Breast epithelium (tissue), 4 donors: ENCODE measurements at places on chromosomes 5 and 9.

- no peak for DNase-seq
These were observed 55.7 kb upstream of the SPDL1 start for GRCh38 chr5:169527863-169528262.

DNA sequence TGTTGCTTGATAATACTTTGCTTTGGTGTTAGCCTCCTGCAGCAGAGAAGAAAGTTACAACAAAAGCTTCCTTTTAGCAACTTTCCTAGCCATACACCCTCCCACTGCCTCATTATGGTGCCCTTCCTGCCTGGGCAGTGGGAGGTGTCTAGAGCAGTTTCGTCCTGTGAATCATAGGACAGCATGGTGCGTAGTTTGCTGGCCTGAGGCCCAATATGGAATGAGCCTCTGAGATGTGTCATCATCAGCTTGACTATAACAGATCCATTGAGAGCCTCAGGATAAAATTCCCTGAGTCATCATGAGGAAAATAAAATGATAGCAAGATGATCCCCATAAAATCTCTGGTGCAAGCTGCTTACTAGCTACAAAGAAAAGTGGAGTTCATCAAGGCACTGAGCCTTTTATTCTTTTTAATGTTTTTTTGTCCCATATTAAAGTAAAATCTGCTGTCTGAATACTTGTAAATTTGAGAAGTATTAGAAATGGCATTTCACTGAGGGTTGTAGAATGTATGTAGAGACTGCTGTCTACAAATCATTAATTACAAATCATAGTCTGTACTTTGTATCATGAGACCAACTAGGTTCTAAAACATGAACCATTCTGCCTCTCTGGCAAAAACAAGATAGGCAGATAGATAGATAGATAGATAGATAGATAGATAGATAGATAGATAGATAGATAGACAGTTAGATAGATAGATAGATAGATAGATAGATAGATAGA is 303.0 kb upstream of the PDE4D start:
- DNase-seq = no peak

GRCh38 chr9:17751486-17751885 is 172.6 kb downstream of the SH3GL2 start:
- DNase-seq = no peak

DNA sequence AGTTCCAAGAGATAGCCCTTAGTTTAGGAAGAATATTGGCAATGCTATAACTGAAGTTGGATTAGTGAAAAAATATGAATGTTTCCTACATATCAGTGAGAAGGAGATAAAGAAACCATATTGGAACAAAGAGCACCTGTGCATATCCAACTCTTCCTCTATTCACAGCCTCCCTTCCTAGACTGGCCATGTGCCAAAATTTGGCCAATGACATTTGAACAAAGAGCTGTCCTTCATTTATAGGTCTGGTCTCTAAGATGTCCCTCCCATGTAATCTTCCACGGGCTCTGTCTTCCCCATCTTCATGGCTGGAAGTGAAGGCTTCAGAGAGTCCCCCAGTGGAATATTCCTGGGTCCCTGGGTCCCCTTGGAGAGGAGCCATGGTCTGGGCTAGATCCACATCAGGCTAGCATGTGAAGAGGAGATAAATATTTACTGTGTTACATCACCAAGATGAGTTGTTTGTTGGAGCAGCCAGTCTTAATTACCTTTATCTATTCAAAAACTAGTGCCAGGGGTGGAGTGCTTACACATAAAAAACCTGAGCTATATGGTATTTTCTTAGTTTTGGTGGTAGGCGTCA is 190.0 kb upstream of the S1PR3 start:
- DNase-seq = no peak

- no peak for DNase-seq
These were observed 14.2 kb upstream of the CCDC180 start for GRCh38 chr9:97293207-97293721.

DNA sequence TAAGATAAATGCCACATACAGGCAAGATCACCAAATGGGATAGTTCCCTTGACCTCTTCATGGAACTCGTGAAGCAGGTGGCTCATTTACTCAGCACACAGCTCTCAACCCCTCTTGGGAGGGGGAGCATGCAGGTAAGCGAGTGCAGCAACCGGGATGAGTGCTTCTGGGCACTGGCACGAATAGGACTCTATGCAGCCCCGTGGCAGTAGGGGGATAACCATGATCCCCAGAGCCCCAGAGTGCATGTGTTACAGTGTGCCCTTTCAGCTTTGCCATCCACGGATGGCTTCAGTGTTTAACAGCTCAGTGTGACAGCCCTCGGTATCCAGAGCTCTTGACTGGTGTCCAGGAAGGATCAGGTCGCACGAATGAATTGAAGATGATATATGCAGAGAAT is 1187.1 kb downstream of the CDH9 start:
- no peak for DNase-seq

DNA sequence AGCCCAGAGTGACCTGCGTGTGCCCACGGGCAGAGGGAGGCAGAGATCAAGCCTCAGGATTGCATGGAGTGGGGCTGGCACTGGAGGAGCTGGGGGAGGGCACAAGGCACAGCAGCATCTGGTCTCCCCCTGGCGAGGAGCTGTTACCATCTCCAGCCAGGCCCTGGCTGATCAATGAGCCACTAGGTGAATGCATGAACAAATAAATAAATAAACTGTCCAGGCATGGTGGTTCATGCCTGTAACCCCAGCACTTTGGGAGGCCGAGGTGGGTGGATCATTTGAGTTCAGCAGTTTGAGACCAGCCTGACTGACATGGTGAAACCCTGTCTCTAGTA is 14.3 kb upstream of the PSMB7 start:
- DNase-seq = no peak

GRCh38 chr5:95068289-95068910 is 216.5 kb downstream of the MCTP1 start:
- no peak for DNase-seq

GRCh38 chr9:128201441-128202369 is 1.5 kb upstream of the DNM1 start:
- DNase-seq = no peak

- DNase-seq = no peak
These were observed 453 bp downstream of the CPEB4 start for GRCh38 chr5:173888473-173889131.

GRCh38 chr9:7097785-7098752 is 340.3 kb downstream of the KDM4C start:
- no peak for DNase-seq

DNA sequence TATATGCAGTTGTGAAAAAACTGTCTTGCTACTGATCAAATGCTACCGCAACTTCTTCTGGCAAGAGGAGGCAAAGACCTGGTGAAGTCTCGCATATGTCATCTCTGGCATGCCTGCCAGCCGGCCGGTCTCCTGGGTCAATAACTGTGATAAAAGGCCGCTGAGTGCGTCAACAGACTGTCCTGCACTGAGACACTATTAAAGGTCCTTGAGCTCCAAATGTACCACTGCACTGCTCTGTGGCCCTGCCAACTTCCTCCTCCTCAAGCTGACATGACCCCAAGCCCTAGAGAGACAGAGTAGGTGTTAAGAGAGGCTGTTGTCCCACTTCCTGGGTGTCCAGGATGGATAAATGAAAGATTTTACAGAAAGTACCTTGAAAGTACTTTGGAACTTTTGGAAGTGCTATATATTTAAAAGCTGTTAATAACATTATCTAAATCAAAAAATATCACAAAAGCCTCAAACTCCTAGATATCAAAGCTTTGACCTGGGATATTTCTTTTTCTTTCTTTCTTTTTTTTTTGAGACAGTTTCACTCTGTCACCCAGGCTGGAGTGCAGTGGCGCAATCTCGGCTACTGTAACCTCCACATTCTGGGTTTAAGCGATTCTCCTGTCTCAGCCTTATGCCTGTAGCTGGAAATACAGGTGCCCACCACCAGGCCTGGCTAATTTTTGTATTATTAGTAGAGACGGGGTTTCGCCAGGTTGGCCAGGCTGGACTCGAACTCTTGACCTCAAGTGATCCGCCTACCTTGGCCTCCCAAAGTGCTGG is 31.5 kb downstream of the RAPGEF1 start:
- DNase-seq = no peak

GRCh38 chr5:171999877-172000276 is 6.6 kb downstream of the FBXW11 start:
- DNase-seq = no peak

- peak; percentile 54 for DNase-seq
These were observed 205.7 kb downstream of the AGTPBP1 start for GRCh38 chr9:85536076-85536475.

GRCh38 chr9:16202221-16202620 is 649.4 kb downstream of the CCDC171 start:
- DNase-seq = no peak

- no peak for DNase-seq
These were observed 1.9 kb downstream of the LMNB1 start for GRCh38 chr5:126778675-126779403.

- DNase-seq = no peak
These were observed 210.6 kb downstream of the ATP10B start for GRCh38 chr5:160641405-160641804.

- no peak for DNase-seq
These were observed 16.3 kb downstream of the LPCAT1 start for GRCh38 chr5:1507457-1507856.

GRCh38 chr9:61674465-61674864 is 484.6 kb downstream of the SPATA31A7 start:
- DNase-seq = no peak

- no peak for DNase-seq
These were observed 1203.2 kb downstream of the CDH12 start for GRCh38 chr5:21649969-21650368.

GRCh38 chr5:87541033-87541432 is 128.3 kb upstream of the CCNH start:
- peak; percentile 45 for DNase-seq

DNA sequence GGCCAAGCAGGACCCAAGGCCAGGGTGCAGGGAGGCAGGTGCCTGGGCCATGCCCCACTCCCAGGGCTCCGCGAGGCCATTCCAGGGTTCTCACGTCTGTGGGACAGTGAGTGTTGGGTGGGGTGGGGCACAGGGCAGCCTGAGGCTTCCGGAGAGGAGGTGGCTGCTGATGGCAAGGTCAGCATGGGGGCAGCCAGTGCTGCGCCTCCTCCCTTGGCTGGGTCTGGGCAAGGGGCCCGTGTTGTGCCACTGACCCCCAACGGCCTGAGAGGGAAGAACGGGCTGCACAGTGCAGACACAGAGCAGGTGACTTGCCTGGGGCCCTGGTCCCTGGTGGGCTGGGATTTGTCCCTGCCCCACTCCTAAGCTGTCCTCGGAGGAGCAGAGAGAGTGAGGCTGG is 82.1 kb downstream of the RXRA start:
- no peak for DNase-seq

DNA sequence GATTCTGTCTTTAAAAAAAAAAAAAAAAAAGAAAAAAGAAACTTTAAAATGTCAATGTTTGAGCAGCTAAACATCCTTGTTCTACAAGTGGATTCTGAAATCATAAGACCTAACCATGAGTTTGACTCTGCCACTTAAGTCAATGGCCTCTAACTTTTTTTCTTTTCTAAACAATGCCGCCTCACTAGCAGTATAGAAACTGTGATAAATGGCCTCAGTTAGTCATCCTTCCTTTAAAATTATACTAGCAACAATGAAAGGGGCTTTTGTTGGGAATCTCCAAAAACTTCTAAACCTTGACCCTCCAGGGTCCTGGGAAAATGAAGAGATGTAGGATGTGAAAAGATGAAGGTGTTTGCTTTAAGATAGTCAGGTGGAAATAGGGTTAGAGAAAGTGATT is 71.1 kb downstream of the FBXL7 start:
- no peak for DNase-seq

DNA sequence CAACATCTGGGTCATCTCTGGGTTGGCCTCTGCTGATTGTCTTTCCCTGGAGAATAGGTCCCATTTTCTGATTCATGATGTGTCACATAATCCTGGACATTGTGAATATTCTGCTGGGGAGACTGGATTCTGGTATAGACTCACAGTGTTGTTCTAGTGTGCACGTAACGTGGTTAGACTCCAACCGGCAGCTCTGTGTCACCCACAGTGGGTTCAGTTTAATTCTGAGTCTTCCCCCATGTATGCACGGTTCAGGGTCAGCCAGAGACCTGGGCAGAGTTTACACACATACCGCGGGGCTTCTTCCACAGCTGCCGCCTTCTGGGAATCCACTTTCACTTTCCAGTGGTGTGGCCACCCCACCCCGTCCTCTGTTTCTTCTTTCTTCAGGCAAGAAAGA is 38.0 kb upstream of the LRRC14B start:
- DNase-seq = no peak

GRCh38 chr5:668283-668995 is 24.7 kb downstream of the TPPP start:
- DNase-seq = no peak

GRCh38 chr5:108003178-108003577 is 332.4 kb upstream of the EFNA5 start:
- no peak for DNase-seq
